ENCODE measurements at places on chromosomes 3 and 15.

DNA sequence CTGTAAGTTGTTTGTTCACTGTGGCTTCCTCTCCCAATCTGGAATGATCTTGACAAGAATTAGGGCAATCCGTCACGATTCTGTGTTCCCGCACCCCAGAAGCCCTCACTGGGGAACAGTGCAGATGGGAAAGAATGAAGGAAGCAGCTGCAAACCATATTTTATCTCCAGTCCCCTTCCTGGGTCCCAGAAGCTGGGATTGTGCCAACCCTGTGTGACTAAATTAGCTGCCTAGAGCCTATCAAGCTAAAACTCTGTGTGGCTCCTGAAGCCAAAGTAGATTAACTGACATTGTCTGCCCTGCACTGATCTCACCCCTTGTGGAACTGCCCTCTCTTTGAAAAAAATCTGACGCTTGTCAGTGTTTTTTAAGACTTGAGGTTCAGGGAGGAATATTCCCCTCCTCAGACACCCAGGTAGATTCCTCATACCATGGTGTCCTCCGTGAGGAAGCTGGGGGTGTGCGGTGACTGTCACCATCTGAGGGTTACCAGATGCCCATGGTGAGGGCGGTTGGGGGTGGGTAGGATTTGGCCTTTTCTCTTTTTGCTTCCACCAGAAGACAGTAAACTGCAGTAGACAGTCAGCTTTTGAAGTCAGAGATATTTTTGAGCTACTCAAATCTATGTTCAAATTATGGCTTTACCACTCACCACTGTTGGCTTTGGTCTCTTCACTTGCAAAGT lies 358.3 kb upstream of the TPM1 start:
- DNase-seq, result no peak

DNA sequence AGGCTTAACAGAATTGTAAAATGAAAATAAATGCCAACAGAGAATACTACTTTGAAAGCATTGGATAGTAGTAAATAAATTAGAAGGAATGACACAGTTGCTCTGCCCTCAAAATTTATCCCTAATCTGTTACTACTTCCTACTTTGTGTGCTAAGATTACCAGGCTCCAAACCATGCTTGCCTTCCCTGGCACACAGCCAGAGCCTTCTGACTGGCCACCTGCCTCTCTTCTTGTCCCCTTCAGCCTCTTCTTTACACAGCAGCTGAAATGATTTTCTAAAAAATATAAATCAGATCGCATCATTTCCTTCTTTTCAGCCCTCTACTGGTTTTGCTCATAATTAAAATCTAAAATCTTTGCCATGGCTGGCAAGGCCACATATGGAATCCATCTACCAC lies 334.1 kb downstream of the FHIT start:
- no peak for DNase-seq

- DNase-seq, result no peak
Measured at GRCh38 chr15:81851757-81852156, 194.1 kb downstream of the MEX3B start.

GRCh38 chr3:55486101-55486856 lies 827 bp downstream of the WNT5A start:
- DNase-seq, result no peak

Data from cortex of kidney (tissue), 1 donor.